ENCODE measurements at places on chromosomes 5 and 9. TPM values are rescaled to one million over a fixed set of nuclear protein-coding genes. Genes with fewer than 3 reads are reported as not detected.

TLR4 gene
- total RNA-seq = 147 TPM

AIF1L gene
- 19.2 TPM for total RNA-seq

CEL gene
- 0.07 TPM for total RNA-seq

GAPT gene
- total RNA-seq = not detected

FOXI1 gene
- not detected for total RNA-seq

C9 gene
- total RNA-seq = not detected

GPRIN1 gene
- total RNA-seq = 8.8 TPM

LURAP1L gene
- total RNA-seq = 2.9 TPM

ORM2 gene
- not detected for total RNA-seq

DAB2 gene
- total RNA-seq = 102 TPM

PHF24 gene
- total RNA-seq = not detected

GCNT4 gene
- total RNA-seq = 0.44 TPM

CNTFR gene
- total RNA-seq = not detected

MYORG gene
- 7.4 TPM for total RNA-seq

FOXD4L5 gene
- total RNA-seq = not detected

ZCCHC7 gene
- 4.9 TPM for total RNA-seq

ZFP2 gene
- total RNA-seq = 0.60 TPM

BHMT2 gene
- total RNA-seq = 1.6 TPM

ZNG1A gene
- total RNA-seq = 18.5 TPM

SOX30 gene
- total RNA-seq = not detected

TSSK1B gene
- not detected for total RNA-seq

MAP1B gene
- 107 TPM for total RNA-seq

LHX2 gene
- total RNA-seq = not detected

ADAMTS6 gene
- total RNA-seq = 20.6 TPM

STPG3 gene
- total RNA-seq = not detected

ST8SIA4 gene
- 2.6 TPM for total RNA-seq

SLC4A9 gene
- not detected for total RNA-seq

C5orf34 gene
- 4.3 TPM for total RNA-seq

BHMT gene
- not detected for total RNA-seq

TMEM167A gene
- total RNA-seq = 44.6 TPM

FXN gene
- total RNA-seq = 13.1 TPM

GLRA1 gene
- total RNA-seq = not detected

FCN2 gene
- total RNA-seq = not detected

NR5A1 gene
- total RNA-seq = not detected

SECISBP2 gene
- 23.8 TPM for total RNA-seq

All from mammary microvascular endothelial cell (primary cell).